ENCODE measurements at places on chromosomes 11 and 22.

- no peak for DNase-seq
Measured at GRCh38 chr22:20624161-20624616, 116.8 kb downstream of the MED15 start.

GRCh38 chr11:11787305-11788062 lies 54.3 kb upstream of the USP47 start:
- DNase-seq = peak; percentile 80

- DNase-seq = peak; percentile 23
Measured at GRCh38 chr22:36194971-36195370, 6.6 kb downstream of the APOL4 start.

- DNase-seq = no peak
Measured at GRCh38 chr11:128614026-128614425, 26.7 kb upstream of the ETS1 start.

DNA sequence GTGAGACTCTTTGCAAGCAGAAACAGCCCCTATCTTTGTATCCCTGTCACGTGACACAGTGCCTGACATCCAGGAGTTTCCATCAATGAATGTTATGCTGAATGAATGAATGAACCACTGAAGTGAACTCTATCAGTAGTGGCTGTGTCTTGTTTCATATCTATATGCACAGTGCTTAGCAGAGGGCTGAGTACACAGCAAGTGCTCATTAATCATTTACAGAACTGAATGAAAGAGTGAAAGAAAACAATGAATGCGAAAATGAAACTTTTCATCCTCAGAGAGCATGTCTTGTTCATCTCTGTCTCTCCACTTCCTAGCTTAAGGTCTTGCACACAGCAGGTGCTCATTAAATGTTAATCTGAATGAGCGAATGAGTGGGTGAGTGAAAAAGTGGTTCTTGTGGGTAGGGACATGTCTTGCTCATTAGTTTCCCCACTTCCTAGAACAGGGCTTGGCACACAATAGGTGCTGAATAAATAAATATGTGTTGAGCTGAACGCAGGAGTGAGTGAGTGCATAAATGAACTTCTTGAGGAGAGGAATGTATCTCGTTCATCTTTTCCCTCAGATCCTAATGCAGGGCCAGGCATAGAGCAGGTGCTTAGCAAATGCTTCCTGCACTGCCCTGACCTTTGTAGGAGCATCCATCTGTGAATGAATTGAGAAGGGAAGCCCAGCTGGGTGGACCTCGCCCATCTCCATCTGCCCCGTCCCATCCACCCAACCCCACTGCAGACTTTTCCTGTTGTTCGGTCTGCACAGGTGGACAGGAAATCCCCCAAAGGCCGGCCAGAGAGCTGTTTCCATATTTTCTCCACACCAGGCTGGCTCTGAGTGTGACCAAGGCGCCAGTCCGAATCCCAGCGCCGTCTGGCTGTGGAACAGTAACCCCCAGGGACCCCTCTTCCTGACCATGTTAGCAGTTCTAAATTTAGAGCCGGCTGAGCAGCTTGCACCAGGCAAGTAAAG lies 113.4 kb upstream of the CRYBB3 start:
- no peak for DNase-seq

DNA sequence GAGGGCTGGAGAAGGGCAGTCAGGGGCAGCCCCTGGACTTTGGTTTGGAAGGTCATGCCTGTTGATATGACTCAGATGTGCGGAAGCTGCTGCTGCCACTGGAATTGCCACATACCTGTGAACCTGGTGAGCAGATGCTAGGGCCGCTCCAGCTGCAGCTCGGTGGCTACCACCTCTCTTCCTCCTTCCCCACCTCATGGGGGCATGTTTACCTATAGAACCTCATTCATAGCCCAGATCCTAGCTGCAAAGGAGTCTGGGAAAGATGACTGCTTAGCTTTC lies 17.5 kb upstream of the TSPAN18 start:
- no peak for DNase-seq

GRCh38 chr11:103730131-103730940 lies 306.1 kb upstream of the DDI1 start:
- no peak for DNase-seq

DNA sequence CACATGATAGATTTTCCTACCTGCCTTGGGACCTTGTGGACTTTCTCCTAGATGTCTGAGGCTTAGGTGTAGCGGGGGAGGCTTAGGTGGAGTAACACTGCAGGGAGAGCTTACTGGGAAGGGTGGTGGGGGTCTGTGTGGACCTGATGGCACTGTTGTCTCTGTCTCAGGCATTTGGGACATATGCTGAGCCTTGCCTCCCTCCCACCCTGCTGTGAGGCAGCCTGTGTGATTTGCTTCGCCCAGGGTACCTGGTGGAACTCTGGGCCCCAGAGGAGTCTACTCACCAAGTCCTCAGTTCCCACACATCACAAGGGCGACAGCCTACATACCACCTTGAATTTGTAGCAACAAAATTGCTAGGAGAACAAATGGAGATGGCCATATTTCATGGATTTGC lies 80.7 kb downstream of the CEP164 start:
- no peak for DNase-seq

DNA sequence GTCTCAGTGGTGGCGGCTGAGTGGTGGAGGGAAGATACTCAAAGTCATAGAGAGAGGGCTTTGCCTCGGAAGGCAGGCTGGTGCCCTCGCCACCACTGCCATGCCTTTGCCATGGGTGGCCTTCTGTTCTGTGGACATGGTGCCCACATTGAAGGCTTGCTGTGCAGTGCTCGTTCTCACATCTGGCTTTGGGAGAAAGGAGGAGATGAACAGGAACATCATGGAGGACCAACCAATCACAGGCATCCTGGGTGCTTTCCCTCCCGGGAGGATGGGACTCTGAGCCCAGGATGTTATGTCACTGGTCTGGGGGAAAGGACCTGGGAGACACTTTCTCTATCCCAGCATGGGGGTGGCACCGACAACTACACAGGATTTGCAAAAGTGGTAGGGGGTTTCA lies 82.3 kb upstream of the NARS2 start:
- no peak for DNase-seq

DNA sequence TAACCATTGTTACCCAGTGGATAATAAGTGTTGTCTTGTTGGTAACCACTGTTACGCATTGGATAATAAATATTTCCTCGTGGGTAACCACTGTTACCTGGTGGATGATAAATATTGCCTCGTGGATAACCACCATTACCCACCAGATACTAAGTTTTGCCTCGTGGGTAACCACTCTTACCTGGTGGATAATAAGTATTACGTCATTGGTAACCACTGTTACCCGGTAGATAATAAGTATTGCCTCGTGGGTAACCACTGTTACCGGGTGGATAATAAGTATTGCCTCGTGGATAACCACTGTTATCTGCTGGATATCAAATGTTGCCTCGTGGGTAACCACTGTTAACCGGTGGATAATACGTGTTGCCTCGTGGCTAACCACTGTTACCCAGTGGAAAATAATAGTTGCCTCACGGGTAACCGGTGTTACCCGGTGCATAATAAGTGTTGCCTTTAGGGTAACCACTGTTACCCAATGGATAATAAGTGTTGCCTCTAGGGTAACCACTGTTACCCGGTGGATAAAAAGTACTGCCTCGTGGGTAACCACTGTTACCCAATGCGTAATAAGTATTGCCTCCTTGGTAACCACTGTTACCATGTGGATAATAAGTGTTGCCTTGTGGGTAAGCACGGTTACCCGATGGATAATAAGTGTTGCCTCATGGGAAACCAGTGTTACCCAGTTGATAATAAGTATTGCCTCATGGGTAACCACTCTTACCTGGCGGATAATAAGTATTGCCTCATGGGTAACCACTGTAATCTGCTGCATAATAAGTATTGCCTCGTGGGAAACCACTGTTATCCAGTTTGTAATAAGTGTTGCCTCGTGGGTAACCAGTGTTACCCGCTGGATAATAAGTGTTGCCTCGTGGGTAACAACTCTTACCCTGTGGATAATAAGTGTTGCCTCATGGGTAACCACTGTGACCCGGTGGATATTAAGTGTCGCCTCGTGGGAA lies 21.9 kb upstream of the NXPE4 start:
- DNase-seq = no peak

GRCh38 chr22:23889620-23890019 lies 4.6 kb upstream of the MIF start:
- DNase-seq = peak; percentile 23

GRCh38 chr11:22666325-22666687 lies at the start of gene GAS2:
Gene GAS2 (plus strand): TSS chr11:22666611. CDS start chr11:22674870, 8,259 bp downstream.
- DNase-seq = no peak

DNA sequence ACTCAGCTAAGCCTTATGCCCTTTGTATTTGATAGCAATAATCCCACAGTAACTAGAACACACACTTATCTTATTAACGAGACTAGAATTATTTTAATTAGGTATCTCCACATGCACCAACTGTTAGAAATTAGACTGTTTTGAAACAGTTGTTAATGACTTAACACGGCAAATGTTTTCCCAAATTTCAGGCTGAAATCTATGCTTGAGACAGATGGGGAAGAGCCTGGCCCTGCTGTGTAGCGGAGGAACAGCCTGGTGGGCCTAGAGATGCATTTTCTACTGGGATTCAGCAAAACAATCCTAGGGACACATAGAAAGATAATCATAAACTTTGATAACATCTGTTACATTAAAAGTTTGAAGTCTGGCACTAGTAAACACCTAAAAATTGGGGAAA lies 273.4 kb downstream of the TTC28 start:
- DNase-seq = no peak

DNA sequence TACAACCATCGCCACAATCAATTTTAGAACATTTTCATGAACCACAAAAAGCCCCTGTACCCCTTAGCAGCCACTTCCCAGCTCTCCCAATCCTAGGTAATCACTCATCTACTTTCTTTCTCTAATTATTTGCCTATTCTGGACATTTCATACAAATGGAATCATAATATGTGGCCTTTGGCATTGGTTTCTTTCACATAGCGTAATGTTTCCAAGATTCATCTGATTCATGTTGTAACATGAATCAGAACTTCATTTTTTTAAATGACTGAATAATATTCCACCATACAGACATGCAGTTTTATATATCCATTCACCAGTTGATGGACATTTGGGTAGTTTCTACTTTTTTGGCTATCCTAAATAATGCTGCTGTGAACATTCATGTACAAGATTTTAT lies 56.2 kb upstream of the RCN1 start:
- DNase-seq = no peak

DNA sequence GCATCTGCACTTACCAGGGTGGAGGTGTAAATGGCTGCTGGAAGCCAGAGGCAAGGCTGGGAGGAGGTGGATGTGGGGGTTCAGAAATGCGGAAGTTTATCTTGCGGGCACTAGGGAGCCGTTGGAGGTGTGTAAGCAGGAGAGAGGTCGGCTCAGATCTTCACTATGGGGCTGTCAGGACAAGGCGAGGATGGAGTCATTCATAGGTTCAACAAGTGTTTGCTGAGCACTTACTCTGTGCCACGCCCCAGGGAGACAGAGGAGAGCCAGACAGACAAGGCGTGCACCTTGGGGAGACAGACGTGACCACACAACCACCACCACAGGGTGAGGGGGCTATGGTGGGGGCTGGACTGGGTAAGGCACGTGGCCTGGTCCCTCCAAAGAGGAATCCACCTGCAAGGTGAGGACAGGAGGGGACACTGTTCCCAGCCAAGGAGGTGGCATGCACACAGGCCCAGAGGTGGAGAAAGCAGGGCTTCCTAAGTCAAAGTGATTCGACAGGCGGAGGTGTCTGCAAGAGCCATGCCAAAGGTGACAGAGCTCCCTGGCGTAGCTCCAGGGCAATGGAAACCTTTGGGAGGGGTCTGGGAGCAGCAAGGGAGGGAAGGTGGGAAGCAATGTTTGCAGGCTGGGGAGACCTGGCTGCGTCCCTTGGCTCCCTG lies 30.8 kb upstream of the TCF20 start:
- no peak for DNase-seq

DNA sequence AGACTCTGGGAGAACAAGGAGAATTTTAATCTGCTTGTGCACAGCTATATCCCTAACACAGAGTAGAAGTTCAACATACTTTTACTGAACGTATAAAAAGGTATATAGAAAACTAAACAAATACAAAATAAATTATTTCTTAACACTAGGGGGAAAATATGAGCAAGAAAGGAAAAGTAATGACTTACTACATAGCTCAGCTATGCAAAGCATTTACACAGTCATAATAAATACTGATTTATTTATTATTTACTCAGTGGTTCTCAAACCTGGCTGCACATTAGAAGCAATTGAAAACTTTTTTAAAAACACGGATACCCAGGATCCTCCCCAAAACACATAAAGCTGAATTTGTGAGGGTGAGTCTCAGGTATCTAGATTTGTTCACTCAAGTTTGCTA lies 182.5 kb downstream of the TTC28 start:
- DNase-seq = no peak

DNA sequence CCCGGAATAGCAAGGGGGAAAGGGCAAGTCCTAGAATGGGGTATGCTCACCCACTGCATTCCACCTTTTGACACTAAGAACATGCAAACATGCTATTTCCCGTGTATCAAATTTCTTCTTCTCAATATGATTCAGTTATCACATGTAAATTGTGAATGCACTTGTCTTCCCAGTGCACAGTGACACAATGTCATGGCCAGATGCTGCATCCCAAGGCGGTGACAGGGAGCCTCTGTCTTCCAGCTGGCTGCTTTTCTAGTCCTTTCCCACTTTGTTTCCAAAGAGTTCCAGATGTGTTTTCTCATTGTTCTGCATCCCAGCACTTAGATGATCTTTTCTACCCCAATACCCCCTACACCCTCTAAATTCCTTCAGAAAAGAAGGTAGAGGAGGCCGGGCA lies 12.4 kb downstream of the SLC25A18 start:
- no peak for DNase-seq

- DNase-seq = no peak
Measured at GRCh38 chr22:19412478-19412877, 19.1 kb downstream of the HIRA start.

DNA sequence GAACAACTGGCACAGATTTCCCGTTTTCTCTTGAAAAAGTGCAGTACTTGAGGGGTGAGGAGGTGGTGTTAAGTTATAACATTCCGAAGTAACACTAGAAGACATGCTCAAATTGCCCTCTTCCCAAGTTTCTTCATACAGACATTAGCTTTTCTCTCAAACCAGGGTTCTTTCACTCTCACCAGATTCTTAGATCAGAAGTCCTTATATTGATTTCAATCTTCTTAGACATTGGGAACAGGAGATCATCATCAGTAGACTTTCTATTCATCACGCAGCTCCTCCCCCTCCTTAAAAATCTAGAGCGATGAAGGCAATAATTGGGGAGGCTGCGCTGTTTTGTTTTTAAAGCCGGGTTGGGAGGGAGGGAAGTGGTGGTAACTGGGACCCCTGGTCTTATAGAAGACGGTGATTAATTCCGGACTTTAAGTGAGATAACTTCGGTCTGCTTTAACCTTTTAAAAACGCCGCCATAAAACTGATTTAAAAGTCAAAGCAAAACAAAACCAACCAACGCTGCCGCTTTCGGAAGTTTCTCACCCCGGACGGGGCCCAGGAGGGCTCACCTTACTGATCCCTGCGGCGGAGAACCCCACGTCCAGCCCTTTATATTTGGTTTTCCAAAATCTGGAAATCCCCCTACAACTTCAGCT lies 665 bp downstream of the USP28 start:
- no peak for DNase-seq
